ENCODE measurements at places on chromosomes 7 and 10.

- DNase-seq = no peak
These were observed 7.5 kb downstream of the DUSP5 start for GRCh38 chr10:110505130-110505770.

GRCh38 chr10:63692220-63692896, 171.2 kb downstream of the REEP3 start:
- DNase-seq = no peak

DNA sequence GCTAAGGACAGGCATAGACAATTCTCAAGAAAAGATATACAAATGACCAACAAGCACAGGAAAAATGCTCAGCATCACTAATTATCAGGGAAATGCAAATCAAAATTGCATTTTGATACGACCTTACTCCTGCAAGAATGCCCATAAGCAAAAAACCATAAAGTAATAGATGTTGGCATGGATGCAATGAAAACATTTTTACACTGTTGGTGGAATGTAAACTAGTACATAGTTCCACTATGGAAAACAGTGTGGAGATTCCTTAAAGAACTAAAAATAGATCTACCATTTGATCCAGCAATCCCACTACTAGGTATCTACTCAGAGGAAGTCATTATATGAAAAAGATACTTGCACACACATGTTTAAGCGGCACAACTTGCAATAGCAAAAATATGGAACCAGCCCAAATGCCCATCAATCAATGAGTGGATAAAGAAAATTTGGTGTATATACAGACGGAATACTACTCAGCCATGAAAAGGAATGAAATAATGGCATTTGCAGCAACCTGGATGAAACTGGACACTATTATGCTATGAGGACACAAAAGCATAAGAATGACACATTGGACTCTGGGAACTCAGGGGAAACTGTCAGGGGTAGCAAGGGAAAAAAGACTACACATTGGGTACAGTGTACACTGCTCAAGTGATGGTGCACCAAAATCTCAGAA, 59.3 kb downstream of the DGKI start:
- DNase-seq = no peak

DNA sequence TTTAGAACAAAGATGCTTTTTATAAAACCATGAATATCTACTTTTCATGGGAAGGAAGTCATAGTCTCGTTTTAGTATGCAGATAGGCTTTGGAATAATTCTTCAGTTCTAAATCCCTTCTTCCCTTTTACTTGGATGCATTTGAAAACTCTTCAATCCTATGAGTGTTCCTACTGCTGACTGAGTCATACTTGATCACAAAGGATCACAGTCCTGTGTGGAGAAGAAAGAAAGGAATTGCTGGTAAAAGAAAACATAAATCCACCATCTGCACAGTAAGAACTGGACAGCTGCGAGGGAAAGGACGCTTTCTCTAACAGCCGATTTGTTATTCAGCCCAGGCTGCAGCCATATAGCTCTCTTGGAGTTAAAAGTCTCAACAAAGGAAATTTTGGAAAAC, 209.9 kb downstream of the SEMA3E start:
- no peak for DNase-seq

GRCh38 chr7:22564511-22565045, 64.6 kb upstream of the STEAP1B start:
- peak; percentile 94 for DNase-seq

DNA sequence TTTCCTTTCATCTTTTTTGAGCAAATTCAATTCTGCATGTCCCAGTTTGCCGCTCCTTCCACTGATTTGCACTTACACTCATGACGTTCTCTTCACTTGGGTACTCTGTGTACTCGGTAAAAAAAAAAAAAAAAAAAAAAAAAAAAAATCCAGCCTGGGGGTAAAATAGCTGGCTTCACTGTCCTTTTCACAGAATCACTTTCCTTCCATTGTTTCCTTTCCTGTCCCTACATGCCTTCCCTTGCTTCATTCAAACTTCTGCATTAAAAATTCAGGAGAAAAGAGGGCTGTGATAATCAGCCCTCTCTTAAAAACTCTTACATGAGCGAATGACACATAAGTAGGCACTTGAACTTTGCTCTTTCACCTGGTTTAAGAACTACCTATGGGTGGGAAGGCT, 8.7 kb downstream of the ANKRD1 start:
- no peak for DNase-seq

DNA sequence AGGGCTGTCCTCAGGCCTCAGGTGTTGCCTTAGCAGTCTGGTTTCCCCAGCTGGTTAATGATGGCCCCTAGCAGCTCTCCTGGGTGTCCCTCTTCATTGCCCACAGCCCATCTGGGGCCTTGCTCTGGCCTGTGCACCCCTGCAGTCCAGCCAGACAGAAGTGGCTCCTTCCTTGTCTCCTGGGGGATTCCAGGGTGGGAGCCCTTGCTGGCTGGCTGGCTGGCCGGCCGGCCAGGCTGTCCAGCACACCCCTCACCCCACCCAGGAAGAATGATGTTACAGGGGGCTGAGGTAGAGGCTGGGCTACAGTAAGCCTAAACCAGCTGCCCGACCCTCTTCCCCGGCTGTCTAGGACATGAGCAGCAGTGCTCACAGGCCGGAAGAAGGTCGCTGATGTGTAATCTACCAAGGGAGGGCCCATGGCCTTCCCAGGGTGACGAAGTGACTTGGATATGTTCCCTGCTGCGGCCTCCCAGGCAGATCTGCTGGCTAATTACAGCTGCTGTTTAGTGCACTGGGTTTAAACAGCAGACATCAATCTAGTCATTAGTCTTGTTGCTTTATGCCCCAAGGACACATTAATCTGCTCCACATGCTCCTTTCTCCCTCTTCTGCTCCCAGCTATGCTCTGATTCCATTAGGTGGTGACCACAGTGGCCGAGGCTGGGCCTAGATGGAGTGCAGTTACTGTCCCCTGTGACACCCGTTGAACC, 53.8 kb upstream of the LRRC4 start:
- DNase-seq = no peak
